AG04450 (cell line): ENCODE measurements at places on chromosomes 4 and X.

- no peak for DNase-seq
Measured at GRCh38 chr4:184636144-184636543, 13.1 kb downstream of the CASP3 start.

GRCh38 chrX:10828640-10829039 is 208.3 kb upstream of the MID1 start:
- no peak for DNase-seq

GRCh38 chrX:78624962-78625909 is 33.9 kb downstream of the RTL3 start:
- no peak for DNase-seq

- DNase-seq = peak; percentile 36
Measured at GRCh38 chr4:150010525-150011126, 67.6 kb upstream of the DCLK2 start.

- no peak for DNase-seq
Measured at GRCh38 chr4:15194520-15194919, 192.2 kb downstream of the CPEB2 start.
